ENCODE measurements at places on chromosomes 6 and 20.

DNA sequence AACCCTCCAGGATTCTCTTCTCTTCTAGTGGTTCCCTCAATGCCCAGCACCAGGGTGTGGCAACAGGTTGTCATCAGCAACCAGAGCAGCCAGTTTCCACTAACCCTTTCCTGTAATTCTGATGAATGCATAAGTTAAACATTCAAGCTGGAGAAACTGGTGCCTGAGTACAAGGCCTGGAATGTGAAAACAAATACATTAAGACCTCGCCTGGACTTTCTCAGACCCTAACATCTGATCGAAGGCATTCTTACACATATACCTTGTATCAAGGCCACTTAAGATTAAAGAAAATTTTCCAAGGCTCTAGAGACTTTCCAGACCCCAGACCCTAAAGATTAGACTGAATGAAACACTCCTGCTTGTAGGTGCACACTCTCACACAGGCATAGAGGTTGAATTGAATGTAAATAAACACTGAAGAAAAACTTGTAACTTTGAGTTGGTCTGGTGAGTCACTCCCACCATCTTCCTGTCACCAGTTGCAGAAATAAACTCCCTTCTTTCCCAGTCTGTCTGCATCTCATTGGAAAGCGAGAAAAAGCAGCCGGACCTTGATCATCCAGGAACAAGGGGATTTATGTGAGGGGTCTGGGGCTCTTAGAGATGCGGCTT lies 9.0 kb downstream of the LRP11 start:
- DNase-seq = peak; percentile 77

DNA sequence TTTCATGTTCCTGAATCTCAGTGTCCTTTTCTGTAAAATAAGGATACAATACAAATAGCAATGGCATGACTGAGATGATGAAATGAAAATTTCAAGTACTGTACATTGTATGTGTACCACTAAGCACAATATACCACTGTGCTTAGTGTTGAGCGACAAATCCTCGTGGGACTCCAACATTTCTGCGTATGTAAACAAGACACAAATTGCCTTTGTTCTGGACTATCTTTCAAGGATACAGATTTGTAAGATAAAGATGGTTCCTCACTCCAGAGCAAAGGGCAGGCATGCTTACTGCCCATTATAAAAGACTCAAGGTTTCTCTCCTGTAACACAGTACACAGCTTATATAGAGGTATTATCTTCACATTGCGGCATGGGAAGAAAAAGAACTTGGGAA lies 6.0 kb downstream of the RARS2 start:
- no peak for DNase-seq

DNA sequence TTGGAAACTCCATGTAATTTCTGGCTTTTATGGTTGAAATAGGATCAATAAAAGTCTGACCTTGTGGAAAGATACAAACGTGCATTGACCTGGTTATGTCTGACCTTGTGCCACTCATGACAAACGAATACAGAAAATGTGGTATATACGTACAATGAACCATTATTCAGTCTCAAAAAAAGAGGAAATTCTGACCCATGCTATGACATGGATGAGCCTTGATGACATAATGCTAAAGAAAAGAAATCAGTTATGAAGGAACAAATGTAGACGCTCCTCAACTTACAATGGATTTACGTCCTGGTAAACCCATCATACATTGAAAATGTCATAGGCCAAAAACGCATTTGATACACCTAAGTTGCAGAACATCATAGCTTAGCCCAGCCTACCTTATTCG lies 309.7 kb upstream of the SULF2 start:
- no peak for DNase-seq

DNA sequence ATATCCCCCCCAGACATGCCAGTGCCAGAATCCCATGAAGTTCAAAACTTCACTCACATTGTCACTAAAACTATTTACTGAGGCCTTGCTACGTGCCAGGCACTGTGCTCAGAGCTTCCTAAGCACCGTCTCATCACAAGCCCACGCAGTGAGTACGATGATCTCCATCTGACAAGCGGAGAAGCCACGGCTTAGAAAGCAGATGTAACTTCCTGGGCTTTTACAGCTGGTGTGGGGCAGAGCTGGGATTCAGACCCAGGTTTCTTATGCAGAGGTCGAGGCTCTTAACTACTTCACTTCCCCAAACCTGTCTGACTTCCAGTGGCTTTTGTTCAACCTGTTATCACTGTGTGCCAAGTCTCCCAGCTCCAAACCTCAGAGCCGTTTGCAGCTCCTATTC lies 8.3 kb downstream of the MDGA1 start:
- no peak for DNase-seq

DNA sequence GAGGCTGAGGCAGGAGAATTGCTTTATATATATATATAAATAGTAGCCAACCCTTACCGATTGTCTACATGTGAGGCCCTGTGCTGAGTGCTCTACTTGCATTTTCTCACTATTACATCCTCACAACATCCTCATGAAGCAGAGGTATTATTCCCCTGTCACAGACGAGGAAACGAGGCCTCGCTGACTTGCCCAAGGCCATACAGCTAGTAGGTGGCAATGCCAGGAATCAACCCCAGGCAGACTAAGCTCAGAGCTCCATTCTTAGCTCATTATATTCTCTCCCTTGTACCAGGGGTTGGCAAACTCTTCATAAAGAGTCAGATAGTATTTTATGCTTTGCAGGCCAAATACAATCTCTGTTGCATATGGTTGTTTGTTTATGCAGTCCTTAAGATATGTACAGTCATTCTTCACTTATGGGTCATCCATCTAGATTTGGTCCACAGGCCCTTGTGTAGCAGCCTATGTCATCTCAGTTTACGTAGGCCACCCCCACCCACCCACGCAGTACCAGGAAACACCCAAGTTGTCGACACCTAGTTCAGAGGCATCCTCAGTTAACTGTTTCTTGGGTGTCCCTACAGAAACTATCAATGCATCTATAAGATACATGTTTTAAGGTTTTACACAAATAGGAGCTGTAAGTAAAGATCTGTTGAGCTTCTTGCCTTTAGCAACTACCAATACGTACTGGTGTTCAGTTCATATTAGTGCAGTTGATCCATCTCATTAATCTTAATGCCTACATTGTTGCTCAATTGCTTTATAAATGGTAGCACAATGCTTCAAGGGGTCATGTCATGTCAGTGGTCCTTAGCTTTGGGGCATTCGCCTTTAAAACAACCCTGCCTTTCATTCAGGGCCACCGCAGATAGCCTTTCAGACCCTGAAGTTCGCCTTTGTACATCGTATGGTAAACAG lies 3.0 kb downstream of the CASS4 start:
- no peak for DNase-seq

- no peak for DNase-seq
Measured at GRCh38 chr6:13252790-13253189, 75.5 kb downstream of the TBC1D7 start.

- DNase-seq = no peak
Measured at GRCh38 chr6:20497216-20498040, 36.8 kb upstream of the CDKAL1 start.

- DNase-seq = peak; percentile 78
Measured at GRCh38 chr6:16725145-16725864, 36.0 kb downstream of the ATXN1 start.

DNA sequence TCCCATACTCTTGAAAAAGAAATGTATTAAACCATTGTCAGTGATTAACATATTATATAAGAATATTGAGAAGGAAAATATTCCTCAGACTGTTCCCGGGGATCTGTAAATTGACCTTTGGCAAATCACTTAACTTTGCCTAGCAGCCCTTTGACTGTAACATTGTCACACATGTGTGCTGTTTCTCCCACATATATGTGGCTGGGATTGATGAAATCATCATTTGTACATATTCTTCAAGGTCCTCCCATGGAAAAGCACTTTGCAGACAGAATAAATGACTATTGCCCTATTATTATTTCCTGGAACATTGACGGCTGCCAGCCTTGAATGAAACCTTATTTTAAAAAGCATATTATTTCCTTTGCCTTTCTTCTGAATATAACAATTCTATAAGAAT lies 36.4 kb upstream of the TRERF1 start:
- no peak for DNase-seq

DNA sequence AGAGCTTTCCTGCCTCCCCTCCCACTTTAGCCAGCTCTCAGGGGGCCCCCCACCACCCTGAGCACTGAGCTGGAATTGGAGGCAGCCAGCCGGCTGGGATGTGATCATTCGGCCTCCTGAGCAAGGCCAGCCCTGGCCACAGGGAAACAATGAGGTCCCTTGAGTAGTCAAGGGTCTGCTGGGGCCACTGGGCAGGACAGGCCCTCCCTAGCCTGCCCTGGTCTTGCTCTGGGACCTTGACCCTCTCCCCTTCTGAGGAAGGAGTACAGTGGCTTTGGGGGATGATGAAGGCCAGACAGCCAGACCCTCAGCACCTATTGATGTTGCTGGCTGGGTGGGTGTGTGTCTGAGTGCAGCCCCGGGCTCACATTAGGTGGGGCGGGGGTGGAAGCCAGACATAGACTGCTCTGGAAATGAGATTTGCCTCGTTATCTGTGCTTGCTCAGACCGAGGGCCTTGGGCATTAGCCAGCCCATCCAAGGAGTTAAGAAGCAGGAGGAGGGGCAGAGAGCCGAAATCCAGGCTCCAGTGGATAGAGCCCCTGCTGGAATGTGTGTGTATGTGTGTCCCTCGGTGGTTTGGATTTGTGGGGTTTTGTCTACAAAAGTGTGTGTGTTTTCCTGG lies 21.3 kb downstream of the CD40 start:
- DNase-seq = no peak

DNA sequence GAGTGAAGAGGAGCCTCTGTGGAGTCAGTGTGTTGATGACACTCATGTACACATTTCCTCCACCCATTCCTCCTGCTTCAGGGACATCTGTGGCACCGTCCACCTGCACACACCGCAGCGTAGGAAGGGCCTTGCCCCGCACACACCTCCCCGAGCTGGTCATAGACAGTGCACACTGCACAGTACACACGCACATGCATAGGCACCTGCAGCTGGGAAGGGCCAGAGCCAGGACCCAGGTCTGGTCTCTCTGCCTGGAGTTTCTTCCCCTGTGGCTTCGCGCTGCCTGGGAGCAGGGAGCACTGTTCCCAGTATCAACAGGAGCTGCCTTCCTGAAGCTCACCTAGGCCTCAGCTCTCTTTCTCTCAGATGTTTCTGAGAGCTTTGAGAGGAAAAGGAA lies 340.5 kb downstream of the TAF4 start:
- DNase-seq = no peak

DNA sequence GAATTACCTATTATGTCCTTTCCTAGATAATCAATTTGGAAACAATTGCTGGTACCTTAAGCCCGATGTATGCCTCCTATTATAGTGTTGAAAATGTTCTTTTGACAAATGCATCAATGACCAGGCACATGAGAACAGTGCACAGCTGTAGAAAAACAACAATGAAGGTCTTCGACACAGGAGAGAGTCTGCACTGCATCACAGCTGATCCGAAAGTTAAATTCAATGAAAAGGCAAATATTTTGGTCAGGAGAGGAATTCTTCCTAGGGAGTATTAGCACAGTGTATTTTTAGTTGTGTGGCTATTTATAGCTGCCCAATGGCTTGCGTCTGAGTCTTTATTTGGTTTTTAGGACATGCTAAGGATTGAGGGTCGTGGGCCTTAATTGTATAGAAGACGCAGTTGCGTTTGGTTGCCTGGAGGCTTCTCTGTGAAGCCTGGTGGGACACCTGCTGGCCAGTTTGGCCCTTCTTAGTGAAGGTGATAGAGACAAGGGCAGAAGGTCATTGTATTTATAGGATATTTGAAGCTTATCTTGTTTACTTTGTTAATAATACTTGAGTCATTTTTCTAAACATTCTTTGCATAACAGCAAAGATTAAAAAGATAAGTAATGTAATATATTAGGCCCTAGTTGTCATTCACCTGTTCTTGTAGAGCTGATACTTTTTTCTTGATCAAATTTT lies 72.3 kb downstream of the CDYL start:
- peak; percentile 22 for DNase-seq

DNA sequence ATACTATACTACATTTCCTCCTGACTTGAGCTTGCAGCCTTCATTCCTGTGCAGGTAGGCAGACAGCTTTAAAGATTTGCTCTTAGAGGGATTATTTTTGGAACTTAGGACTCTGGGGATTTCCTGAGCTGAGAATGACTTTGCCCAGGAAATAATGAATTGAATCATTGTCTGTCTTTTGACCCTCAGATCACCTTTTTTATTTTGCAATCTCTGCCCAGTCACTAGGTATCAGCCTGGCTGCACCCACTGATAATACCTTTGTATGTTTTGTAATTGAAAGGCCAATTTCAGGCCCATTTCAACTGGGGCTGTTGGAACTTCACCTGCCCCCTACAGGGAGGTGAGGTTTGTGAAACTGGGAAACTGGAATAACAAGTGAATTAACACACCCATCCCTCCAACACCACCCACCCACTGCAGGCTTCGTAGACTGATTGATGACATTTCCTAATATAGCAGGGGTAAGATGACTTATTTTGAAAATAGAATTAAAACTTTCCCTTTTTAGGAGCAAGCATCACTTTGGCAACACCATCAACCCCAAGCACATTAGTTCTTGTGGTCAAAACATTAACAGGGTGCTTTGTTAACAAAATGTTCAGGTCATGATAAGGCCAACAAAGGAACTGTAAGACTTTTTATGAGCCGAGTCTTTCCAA lies 157.1 kb upstream of the CENPW start:
- peak; percentile 58 for DNase-seq

DNA sequence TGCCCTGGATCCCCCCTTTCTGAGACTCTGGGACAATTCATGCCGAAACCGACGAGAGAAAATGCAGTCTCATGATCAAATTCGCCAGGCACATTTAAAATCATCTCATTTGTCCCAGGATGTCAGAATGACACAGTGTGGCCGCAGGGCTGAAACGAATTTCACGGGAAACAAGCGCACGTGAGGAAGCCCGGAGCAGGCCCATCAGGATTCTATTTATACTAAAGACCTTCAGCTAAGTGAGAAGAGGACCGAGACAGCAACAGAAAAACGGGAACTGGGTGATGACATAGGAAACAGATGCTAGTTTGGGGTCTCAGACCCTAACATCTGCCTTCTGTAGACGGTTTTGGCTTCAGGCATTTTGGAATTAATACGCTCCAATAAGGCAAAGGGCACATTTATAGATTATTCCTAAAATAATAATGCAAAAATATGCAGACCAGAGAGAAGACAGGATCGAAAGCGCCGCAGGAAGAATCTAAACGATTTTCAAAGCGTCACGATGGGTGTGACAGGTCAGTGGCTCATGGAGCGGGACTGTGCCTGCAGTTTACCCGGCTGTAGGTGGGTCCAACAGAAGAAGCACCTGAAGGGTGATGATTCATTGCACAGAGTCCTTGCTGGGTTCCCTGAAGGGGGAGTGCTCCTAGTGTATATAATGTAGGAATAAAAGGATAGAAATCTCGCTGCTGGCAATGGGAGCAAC lies 80.8 kb upstream of the MPC1 start:
- no peak for DNase-seq

GRCh38 chr20:32480371-32481241 lies 104.5 kb downstream of the NOL4L start:
- DNase-seq = no peak

Data from MCF 10A (cell line).